Nasal cavity respiratory epithelium epithelial cell of viscerocranial mucosa (primary cell): ENCODE measurements at places on chromosomes 1 and 21. TPM values are rescaled to one million over a fixed set of nuclear protein-coding genes. Genes with fewer than 3 reads are reported as not detected.

SLC44A5 gene
- 2.5 and 3.1 TPM in 2 replicates for total RNA-seq

TMPRSS3 gene
- 0.07 TPM in 1 of 2 replicates, not detected in the other for total RNA-seq

SLC9C2 gene
- total RNA-seq: under 0.01 TPM in 1 of 2 replicates, not detected in the other

RGS4 gene
- total RNA-seq: 0.07 TPM in 1 of 2 replicates, not detected in the other
